Activated CD4-positive, alpha-beta memory T cell treated with anti-CD3 and anti-CD28 coated beads for 36 hours (primary cell): ENCODE measurements at places on chromosomes 5 and 9.

GRCh38 chr5:137935190-137935589 is 45.9 kb downstream of the PKD2L2 start:
- DNase-seq, result no peak

- DNase-seq, result peak; percentile 59
Observed at GRCh38 chr5:181217803-181218062, 5.3 kb upstream of the TRIM41 start.

DNA sequence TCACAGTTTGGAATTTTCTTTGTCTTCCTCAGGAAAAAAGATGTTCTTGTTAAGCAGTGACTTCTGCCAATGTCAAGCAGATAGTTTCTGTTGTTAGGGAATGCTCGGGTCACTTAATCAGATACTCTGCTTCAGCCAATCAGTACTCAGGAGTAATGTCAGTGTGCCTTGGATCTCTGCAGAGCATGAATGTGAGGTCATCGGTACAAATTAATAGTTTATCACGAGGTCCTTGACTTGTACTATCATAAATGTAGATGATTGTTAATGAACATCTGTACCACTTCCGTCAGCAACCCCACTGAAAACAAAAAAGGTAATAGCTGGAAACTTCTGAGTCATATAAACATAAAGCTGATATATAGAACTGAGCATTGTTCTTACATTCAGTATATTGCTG is 73.6 kb downstream of the FBXL7 start:
- DNase-seq, result no peak

DNA sequence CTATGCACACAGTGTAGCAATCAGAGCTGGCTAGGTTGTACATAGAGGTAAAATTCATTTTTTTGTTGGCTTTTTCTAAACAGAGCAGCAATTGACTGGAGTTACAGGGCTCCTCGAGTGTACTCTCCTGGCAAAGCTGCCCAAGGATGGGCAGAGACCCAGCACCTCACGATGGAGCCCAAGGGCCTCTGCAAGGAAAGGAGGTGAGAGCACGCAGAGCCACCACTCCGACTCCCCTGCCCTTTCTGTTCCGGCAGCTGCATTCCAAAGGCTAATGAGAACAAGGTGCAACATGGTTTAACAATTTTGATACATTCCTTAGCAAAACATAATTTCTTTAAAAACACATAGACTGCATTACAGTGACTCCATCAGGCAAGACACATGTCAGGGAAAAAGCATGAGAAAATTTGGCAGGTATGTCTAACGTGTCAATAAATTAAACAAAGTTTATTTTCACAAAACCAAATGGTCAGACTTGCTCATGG is 47.5 kb downstream of the SAXO1 start:
- no peak for DNase-seq

GRCh38 chr9:125763394-125763801 is 16.2 kb downstream of the PBX3 start:
- DNase-seq, result no peak

DNA sequence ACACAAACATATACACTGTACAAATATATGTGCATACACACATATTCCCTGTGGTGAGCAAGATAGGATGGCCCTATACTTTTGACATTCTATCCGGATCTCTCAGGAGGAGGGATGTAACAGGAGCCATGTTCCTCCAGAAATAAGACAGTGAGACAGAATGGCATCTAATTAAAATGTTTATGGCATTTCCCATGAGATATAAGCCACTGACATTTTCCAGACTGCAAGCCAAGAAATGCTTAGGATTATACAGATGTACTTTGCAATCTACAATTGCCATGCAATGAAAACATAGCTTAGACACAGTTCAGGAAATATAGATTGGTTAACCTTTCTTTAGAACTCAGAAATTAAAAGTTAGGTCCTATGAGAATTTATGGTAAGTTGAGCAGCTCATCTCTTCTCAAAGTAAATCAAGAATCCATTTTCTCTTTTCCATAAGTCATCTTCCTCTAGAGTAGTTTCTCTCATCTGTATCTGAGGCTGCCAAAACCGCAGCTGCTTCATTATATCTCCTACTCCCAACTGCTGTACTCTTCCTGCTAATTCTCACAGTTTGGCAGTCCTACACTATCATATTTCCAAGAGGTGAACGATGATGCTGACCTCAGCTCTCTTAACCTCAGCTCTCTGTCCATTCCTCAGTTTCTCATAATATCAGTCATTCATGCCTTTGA is 1719.1 kb downstream of the MAT2B start:
- DNase-seq, result no peak

GRCh38 chr5:154291917-154292316 is 101.4 kb downstream of the GALNT10 start:
- no peak for DNase-seq

DNA sequence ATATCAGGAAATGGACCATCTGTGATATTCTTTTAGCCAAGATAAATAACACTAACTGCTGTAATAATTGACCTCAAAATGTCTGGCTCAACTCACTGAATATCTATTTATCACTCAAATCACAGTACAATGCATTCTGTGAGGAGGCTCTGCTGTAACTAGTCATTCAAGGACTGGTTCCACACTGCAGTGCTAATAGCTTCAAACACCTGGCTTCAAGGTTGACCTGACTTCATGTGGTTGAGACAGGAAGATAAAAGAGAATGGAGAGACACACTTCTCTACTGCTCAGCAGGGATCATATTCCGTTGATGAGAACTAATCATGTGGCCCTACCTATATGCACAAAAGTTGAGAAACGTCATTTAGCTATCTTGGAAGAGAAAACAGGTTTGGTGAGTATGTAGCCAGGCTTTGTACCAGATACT is 3.4 kb upstream of the RHOBTB3 start:
- DNase-seq, result no peak

- no peak for DNase-seq
Observed at GRCh38 chr9:92558612-92559374, 23.0 kb upstream of the ECM2 start.

DNA sequence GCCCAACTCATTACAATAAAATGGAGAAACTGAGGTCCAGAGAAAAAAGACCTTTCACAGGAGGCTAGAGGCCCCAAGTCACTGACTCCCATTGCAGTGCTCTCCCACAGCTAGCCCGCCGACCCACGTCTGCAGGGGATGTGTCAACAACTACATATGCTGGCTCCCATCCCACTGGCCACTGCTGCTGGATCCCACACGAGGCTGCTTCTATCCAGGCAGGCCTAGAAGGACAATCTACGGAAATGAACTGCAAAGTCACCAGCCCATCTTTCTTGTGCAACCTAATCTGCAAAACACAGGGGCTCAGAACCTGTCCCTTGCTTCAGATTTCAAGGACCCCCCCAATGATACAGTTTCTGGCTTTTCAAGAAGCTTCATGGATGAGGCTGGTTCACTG is 24.0 kb downstream of the RAPGEF1 start:
- DNase-seq, result no peak

DNA sequence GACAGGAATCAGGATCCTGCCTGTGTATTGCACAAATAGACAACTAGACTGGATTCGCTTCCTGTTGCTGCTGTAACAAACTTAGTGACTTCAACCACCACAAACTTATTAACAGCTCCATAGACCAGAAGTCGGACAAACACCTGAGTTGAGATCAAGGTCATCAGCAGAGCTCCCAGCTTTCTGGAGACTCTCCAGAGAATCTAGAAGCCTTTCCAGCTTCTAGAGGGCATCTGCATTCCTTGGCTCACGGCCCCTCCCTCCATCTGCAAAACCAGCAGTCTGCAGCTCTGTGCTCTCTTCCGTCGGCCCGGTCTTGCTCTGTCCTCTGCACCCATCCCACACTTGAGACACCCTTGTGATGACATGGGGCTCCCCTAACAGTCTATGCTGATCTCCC is 99.1 kb downstream of the KCNT1 start:
- no peak for DNase-seq

DNA sequence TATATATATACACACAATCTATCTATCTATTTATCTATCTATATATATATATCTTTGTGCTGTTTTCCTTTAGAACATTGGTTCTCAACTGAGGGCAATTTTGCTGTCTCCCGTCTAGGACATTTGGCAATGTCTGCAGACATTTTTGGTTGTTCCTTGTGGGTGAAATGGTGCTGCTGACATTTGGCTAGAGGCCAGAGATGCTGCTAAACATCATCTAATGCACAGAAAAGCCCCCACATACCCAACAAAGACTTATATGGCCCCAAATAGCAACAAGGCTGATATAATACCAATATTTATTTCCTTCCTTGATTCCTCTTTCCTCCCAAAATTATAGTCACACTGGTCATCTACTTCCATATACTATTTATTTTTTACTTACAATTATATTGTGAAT is 197.5 kb downstream of the TRPM3 start:
- DNase-seq, result no peak

GRCh38 chr5:135455876-135456237 is 3.7 kb upstream of the TIFAB start:
- DNase-seq, result no peak

- DNase-seq, result no peak
Observed at GRCh38 chr5:344668-345067, 23.2 kb downstream of the AHRR start.

DNA sequence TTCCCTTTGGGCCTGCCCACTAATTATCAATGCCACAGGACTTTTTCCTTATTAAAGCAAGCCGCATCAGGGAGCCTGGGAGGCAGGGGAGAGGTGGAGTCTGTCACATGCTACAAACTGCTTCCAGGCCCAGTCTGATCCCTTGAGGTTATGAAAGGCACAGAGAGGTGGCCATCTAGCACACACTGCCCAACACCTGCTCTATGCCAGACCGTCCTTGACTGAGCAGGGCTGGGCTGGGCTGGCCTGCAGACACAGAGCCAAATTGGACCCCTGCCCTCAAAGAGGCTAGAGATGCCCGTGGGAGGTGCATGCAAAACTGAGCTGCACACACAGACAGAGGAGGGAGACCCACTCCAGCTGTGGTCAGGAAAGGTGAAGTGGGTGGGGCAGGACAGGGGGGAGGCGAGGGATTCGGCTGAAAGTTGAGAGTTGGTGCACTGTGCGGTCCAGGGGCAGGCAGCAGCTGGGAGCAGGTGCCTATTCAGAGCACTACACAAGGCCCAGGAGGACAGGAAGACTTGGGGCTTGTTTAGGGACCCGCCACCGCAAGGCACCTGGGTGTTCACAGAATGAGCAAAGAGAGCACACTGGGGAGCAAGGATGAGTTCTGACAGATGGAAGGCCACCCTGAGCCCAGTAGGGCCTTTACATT is 36.4 kb upstream of the TCF7 start:
- DNase-seq, result peak; percentile 61

GRCh38 chr9:19294219-19294618 is 63.7 kb downstream of the DENND4C start:
- DNase-seq, result no peak

DNA sequence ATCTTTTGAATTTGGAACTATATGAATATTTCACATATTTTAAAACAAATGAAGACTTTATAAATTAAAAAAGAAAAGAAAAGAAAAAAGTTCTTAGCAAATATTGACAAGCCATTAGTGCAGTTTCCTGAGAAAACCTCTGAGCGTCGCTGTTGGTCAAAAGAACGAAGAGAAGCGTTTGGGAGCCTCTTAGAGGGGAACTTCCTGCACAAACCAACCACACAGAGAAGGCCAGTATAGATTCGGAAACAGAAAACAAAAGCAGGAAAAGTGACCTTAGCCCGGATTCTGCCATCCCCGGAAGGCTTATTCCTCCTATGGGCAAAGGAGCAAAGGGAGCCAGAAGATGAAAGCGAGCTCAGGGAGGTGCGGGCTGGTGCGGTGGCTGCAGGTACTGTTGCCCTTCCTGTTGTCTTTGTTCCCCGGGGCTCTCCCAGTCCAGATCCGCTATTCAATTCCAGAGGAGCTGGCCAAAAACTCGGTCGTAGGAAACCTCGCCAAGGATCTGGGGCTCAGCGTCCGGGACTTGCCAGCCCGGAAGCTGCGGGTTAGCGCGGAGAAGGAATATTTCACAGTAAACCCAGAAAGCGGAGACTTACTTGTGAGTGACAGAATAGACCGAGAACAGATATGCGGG is at the start of gene PCDHGB2:
TSS of gene PCDHGB2 (plus strand) at position 205 of the 637 bp plus-strand sequence. CDS start at position 347, 142 bp downstream.
- no peak for DNase-seq

- DNase-seq, result peak; percentile 86
Observed at GRCh38 chr9:127921557-127922120, 4.8 kb upstream of the ST6GALNAC4 start.

DNA sequence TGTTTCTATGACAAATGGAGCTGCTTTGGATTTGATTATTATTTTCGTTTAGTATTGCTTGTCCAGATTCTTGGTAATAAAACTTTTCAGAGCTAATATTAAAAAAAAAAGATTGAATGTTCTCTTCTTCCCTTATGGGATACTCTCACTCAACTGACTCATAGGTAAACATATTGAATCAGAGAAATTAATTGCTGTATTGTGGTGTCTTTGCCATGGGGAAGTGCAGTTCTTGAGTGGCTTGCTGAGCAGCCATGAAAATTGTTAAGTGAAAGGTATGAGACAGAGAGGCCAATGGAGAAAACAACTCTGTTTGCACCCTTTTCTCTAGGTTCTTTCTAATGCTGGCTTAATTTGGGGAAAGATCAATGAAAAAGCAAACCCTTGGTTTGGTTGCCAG is 149.9 kb upstream of the HMHB1 start:
- DNase-seq, result no peak

DNA sequence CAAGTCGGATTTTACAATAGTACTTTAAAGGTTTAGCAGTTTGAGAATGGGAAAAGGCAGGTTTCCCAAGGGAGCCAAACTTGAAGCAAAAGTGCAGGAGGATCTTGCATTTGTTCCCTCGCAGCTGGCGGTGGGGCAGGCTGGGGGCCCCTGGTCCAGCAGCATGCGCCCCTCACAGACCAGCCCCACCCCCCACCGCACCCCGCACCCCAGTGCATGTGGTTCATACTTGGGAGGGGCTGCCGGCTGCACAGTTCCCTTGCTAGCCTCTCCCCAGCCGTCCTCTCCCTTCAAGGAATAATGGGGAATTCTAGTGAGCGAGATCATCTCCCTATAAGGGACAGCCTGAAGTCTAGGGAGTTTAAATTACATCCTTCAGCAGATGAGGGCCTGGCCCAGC is 273.1 kb upstream of the IRX2 start:
- DNase-seq, result no peak

GRCh38 chr5:14716755-14717752 is 52.5 kb downstream of the OTULIN start:
- peak; percentile 7 for DNase-seq

- no peak for DNase-seq
Observed at GRCh38 chr5:92775711-92776615, 805.1 kb downstream of the NR2F1-AS1 start.

DNA sequence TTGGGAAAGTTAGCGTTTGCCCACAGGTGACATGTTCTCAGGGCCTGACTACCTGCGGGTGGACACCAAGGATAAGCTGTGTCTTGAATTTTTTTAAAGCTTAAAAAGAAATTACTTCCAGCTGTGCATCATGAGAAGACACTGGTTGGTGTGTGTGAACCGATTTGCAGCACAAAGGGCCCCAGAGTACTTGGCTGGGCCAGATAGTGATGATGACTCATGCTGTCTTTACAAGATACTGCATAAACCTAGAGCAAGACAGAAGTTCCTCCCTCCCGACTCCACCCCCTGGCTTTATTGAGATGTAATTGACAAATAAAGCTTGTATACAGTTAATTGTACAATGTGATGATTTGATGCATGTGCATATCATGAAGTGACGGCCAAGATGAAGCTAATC is 212.8 kb downstream of the NXNL2 start:
- no peak for DNase-seq

- no peak for DNase-seq
Observed at GRCh38 chr5:111667128-111667736, 89.8 kb downstream of the NREP start.

- DNase-seq, result no peak
Observed at GRCh38 chr5:149301744-149302380, 30.2 kb downstream of the AFAP1L1 start.
